Posterior vena cava (tissue), 2 donors: ENCODE measurements at places on chromosomes 7 and 10. TPM values are rescaled to one million over a fixed set of nuclear protein-coding genes. Genes with fewer than 3 reads are reported as not detected.
A peak's percentile ranks its signal among the peaks of the same experiment; 100 is the strongest.

- no peak for DNase-seq
Observed at GRCh38 chr10:50421026-50421719, 169.9 kb upstream of the ASAH2 start.

DNA sequence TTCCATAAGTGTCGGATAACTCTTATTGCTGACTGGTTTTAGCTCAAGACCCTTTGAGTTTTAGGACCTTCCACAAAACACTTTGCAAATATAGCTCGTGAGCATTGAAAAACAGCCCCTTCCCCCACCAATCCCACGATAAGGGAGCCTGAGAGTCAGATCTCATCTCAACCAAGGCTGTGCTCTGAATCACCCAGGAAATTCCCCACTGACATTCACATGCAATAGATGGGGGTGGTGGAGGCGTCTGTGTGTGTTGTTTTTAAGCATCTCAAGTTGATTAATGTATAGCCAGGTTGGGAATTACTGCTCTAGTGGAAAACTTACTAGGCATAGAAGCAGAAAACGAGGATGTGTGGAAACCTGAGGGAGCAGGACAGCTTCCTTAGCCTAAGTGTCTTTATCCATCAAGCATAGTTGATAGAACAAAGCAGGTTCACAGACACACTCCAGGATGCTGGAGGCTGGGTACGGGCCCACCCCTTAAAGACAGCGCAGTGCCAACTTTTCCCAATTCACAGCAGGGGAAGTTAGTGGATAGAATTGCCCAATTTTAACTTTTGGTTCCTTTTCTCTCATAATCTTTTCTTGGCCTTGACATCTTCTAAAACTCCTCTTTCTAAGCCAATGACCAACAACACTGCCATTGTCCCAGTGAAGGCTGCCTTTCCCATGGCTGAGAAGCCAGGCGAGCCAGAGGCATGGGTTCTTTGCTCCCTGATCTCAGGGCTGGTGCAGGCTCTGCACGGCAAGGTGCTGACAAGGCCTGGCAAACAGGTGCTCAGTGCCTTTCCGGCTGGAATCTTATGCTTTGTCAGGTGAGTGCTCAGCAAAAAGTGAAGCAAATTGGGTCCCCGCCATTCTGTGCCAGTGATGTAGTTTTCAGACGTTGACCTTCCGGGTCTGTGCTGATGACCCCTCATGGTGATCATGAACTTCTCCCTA, 98.5 kb upstream of the INSIG1 start:
- peak; percentile 71 for DNase-seq

DNA sequence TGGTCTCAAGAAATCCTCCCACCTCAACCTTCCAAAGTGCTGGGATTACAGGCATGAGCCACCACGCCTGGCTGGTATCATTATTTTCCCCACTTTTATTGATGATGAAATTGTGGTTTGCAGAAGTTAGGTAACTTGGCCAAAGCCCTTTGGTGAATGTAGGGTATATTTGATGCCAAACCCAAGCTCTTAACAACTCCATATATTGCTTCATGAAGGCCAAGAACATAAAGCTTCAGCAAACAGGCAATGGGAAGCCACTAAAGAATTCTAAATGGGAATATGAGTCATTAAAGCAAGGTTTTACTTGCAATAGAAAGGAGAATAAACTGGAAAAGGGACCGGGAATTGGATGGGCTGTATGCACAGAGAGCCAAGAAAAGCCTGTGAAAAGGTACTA, 142.7 kb downstream of the KMT2E start:
- DNase-seq, result no peak

GRCh38 chr10:60377042-60377352, 12.7 kb downstream of the ANK3 start:
- no peak for DNase-seq

- DNase-seq, result no peak
Observed at GRCh38 chr7:158811894-158812293, 17.4 kb downstream of the ESYT2 start.

DNA sequence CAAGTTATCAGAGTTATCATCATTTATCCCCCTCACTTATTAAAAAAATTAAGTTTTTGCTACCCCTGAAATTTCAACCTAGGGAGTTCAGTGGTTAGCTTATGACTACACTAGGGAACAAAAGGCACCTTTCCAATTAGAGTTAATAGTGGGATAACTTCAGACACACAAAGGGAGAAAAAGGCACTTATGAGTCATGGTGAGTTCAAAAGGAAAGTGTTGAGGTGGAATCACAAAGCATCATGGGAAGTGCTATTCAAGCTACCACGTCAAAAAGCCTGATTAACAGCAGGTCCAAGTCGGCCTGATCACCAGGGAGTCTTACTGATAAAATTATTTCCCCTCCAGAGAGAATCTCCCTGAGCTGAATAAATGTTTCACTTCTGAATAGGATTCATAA, 165.7 kb downstream of the C7orf25 start:
- DNase-seq, result no peak

GRCh38 chr10:8229153-8229552, 174.7 kb downstream of the GATA3 start:
- DNase-seq, result no peak

DNA sequence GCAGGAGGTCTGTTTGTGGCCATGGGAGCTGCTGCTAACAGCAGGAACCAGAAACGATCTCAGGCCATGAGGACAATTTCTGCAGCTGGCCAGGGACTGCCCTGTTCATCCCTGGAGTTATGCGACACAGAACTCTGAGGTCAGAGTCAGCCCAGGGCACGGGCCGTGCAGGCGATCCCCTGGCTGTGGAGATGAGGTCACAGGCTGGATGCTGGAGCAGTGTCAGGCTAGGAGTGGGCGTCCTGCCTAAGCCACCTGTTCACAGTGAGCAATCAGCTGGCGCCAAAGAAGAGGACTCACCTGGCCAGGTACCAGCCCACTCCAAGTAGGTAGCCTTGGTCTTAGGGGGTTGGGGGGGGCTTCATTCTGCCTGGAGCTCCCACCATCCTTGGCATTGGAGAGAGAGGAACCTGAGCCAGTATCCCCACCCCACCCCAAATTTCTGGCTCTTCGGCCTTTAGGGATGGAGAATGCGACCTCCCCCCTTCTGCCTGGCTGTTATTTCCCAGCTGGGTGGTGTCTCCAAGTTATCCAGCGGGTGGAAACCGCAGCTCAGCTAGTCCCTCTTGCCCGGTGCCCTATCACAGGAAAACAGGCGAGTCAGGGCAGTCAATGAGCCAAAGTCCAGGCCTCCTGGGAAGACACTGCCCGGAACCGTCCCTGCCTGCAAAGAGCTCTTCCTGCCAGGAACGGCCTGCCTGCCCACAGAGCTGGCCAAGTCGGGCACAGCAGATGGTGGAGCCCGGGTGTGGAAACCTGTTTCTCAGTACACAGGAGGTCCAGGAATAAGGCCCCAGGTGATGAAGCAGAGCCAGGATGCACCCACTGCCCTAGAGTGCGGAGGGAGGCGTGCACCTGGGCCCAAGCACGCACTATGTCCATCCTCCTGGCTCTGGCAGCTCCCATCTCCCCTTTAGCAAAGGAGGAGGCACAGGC, 1.8 kb upstream of the TTYH3 start:
- no peak for DNase-seq

DNA sequence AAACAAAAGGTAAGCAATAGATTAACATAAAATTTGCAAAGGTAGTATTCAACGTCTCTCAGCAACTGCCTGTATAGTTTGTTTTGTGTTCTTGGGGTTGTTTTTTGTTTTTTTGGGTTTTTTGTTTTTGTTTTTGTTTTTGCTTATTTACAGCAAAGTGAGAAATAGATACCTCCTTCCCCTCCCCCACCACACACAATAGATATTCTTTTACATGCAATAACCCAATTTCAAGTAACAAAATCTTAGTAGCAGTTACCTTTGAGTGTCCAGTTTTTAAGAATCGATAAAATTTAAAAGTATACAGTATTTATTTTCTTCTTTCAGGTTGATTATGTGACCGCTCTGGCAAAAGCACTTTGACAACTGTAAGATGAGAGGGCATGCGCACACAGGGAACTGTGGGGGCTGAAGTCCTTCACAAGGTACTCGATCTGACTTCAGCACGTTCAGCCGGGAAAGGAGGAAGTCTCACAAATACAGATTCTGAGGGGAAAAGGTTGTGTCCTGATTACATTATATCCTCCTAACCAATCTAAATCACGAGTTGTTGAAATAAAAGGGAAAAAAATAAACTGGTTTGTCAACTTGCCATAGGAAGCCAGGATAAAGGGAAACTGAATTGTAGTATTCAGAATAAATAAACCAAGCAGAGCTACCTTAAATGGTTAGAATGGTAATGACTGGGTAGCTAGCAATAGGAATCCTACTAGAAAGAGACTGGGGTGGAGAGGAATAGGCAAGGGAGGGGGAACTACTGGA, 47.8 kb downstream of the CPEB3 start:
- DNase-seq, result no peak

DNA sequence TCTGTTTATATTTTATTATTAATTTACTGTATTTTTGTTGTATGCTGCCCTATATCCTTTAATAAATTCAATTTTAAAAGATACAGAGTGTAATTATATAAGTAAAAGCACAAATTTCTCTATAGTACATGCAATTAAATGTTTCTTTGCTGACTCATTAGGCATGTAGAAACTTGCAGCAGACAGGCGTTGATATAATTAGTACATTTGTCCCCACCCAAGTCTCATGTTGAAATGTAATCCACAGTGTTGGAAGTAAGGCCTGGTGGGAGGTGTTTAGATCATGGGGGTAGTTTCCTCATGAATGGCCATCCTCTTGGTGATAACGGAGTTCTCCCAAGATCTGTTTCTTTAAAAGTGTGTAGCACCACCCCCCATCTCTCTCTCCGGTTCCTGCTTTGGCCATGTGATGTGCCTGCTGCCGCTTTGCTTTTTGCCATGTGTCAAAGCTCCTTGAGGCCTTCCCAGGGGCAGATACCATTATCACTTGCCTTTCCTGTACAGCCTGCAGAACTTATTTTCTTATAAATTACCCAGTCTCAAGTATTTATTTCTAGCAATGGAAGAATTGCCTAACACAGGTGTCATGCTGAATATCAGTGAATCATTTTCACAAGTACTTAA, 63.7 kb downstream of the TSPAN12 start:
- no peak for DNase-seq

GRCh38 chr10:20977300-20977699, 80.2 kb upstream of the NEBL start:
- DNase-seq, result no peak

GRCh38 chr10:77799352-77799751, 127.2 kb downstream of the DLG5 start:
- no peak for DNase-seq

GRCh38 chr7:33114976-33115375, 5.8 kb upstream of the RP9 start:
- no peak for DNase-seq

DNA sequence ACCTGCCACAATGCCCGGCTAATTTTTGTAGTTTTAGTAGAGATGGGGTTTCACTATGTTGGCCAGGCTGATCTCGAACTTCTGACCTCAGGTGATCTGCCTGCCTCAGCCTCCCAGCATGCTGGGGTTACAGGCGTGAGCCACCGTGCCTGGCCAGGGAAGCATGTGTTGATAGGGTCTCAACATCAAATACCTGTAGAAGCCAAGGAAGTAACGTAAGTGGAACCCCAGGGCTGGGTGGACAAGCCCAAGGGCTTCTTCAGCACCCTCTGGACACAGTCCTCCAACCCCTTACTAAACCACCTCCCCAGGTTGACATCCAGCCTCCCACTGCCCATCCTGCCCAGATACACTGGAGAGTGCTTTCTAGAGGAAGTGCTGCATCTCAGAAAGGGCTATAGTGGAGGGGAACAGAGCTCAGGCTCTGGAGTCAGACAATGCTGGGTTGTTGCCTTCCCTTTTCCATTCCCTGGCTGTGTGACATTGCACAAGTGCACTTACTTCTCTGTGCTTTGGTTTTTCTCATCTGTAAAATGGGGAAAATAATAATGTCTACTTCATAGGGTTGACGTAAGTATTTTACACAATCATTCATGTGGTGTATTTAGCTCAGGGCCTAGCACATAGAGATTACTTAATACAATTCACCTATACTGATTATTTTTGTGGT, 73.9 kb upstream of the KAT6B start:
- no peak for DNase-seq

GRCh38 chr7:3117081-3117480, 73.4 kb upstream of the CARD11 start:
- DNase-seq, result no peak

DNA sequence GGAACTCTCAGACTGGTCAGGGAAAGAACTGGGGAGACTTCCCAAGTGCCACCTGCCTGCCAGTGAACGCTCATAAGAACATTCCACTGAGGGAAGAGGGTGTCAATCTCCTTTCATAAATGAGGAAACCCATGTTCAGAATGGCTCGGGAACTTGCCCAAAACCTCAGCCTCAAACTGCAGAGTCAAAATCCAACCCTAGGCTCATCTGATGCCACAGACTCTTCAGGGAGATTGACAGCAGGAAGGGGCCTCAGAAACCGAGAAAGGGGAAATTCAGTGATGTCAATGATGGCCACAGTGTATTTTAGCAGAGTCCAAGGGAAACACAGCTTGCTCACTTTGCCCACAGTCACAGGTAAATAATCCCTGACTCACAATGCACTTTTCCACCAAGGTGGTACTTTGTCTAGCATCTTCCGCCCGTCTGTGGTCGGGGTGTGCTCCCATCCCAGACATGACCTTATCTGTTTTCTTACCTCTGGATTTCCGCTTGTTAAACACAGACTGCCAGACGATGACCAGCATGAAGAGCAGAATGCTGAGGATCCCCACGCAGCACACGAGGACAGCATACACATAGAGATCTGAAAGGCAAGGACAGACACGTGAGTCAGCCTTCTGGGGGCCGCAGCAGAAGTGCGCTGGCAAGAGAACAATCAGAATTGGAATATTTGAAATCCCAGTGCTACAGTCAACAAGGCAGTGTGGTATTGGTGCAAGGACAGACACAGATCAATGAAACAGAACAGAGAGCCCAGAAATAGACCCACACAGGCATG, 38.4 kb downstream of the VSTM4 start:
- DNase-seq, result no peak

Gene AZGP1
- total RNA-seq, result 0.33 TPM

Gene VGF
- total RNA-seq, result not detected

Gene MYH16
- total RNA-seq, result not detected

Gene FANK1
- 3.0 TPM for total RNA-seq

Gene PIK3CG
- 4.7 TPM for total RNA-seq

Gene SPDYE2
- total RNA-seq, result not detected

Gene BMPER
- total RNA-seq, result 5.6 TPM

Gene ZNF33B
- total RNA-seq, result 12.2 TPM
